ENCODE measurements at places on chromosomes 7 and 10. TPM values are rescaled to one million over a fixed set of nuclear protein-coding genes. Genes with fewer than 3 reads are reported as not detected.

GRCh38 chr10:121418126-121418777 is 180.0 kb downstream of the FGFR2 start:
- DNase-seq, result no peak
- H3K36me3 ChIP-seq, result no peaks in the 10 kb centered on the region
- H3K4me1 ChIP-seq, result no peaks in the 10 kb centered on the region

GRCh38 chr7:7519056-7519455 is 16.6 kb downstream of the COL28A1 start:
- no peaks in the 10 kb centered on the region for H3K36me3 ChIP-seq
- no peaks in the 10 kb centered on the region for H3K27me3 ChIP-seq
- no peaks in the 10 kb centered on the region for H3K4me1 ChIP-seq

DNA sequence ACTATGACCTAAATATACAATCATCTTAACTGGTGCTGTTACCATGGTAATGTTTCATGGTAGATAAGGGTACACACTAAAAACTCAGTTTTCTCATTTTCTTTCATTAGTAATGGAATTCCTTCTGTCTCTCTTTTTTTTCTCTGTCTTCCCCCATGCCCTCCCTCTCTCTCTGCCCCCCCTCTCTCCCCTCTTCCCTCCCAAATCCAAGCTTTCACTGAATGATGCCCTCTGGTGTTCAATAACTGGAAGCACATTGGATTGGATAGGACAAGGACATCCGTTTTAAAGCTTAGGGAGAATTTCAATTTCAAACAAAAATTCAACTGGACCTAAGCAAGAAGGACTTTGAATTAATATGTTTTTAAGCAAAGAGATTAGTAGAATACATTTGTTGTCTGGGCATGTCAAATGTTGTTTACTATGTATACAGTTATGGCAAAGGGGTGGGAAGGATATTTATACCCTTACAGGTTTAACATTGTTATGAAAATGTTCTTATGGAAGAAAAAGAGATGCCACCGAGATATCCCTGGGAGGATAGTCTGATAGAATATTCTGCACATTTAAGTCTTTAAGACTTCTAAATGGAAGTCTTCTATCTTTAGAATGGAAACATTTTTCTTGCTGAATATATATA is 6.1 kb downstream of the CHRM2 start:
- H3K36me3 ChIP-seq, result no peaks in the 10 kb centered on the region
- DNase-seq, result no peak
- H3K27ac ChIP-seq, result no peak overlapping the region
- H3K4me3 ChIP-seq, result no peak overlapping the region
- H3K4me1 ChIP-seq, result no peaks in the 10 kb centered on the region
- no peaks in the 10 kb centered on the region for H3K27me3 ChIP-seq

GRCh38 chr7:16935341-16935735 is 53.6 kb upstream of the AGR3 start:
- no peaks in the 10 kb centered on the region for H3K4me1 ChIP-seq
- H3K27ac ChIP-seq, result no peak overlapping the region
- no peaks in the 10 kb centered on the region for H3K36me3 ChIP-seq
- H3K27me3 ChIP-seq, result no peaks in the 10 kb centered on the region

DNA sequence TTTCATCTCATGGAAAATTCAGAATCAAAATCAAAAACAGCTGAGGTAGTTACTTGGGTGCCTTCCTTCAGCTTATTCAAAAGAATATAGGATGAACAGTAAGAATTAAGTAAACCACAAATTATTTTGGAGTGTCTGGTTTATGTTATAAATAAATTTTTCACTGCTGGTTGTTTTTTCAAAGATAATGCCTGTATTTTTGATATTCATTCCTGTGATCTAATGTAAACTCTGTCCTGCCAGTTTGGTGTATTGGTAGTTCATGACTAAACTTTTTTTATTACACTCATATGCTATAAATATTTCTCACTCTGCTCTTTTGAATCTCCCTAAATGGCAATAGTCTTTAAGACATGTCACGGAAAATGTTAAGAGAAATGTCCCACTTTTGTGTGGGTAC is 11.6 kb upstream of the RAB11FIP2 start:
- H3K4me1 ChIP-seq, result no peaks in the 10 kb centered on the region
- no peaks in the 10 kb centered on the region for H3K36me3 ChIP-seq
- H3K27me3 ChIP-seq, result no peaks in the 10 kb centered on the region
- no peak for DNase-seq
- H3K4me3 ChIP-seq, result no peak overlapping the region
- no peak overlapping the region for H3K27ac ChIP-seq

GRCh38 chr7:25665374-25665773 is 437.1 kb upstream of the NPVF start:
- H3K36me3 ChIP-seq, result no peaks in the 10 kb centered on the region
- DNase-seq, result no peak
- no peaks in the 10 kb centered on the region for H3K4me1 ChIP-seq
- H3K27ac ChIP-seq, result no peak overlapping the region
- H3K27me3 ChIP-seq, result no peaks in the 10 kb centered on the region

GRCh38 chr7:132232406-132232805 is 343.9 kb downstream of the PLXNA4 start:
- H3K36me3 ChIP-seq, result no peaks in the 10 kb centered on the region
- H3K4me1 ChIP-seq, result no peaks in the 10 kb centered on the region
- H3K27ac ChIP-seq, result no peak overlapping the region
- H3K4me3 ChIP-seq, result no peak overlapping the region

DNA sequence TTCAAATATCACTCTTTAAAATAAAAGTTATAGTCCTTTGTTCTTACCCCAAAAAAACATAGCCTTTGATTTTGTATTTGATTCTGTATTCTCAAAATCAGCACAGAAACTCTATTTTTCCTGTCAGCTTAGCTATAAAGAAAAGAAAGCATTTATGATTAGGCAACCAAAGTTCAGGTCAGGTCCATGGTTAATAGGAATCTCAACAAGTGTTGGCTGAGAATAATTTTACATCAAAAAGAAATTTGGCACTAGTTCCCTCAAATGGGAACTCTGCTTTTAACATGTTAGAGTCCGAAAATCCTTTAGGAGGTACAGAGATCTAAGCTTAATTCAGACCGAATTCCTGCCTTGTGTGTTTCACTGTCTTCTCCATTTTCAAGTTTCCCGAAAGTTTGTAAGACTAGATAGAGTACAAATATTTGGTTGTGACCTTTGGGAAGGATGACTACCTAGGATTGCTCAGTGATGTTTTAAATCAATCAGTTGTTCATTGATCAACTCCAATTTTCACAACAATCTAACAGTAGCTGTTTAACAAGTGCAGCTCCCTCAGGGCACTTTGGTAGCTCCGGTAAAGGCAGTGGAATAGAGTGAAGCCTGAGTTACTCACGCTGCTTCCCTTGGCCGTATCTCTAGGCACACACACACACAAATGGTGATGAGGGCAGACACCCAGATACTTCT is 8.8 kb upstream of the ENO4 start:
- no peak overlapping the region for H3K27ac ChIP-seq
- DNase-seq, result no peak
- no peaks in the 10 kb centered on the region for H3K4me1 ChIP-seq
- no peaks in the 10 kb centered on the region for H3K36me3 ChIP-seq

Gene LRRC4
- 11.2 TPM for total RNA-seq

Gene PARD3
- 33.0 TPM for total RNA-seq

Gene AZGP1
- 0.63 TPM for total RNA-seq

Gene OR2A5
- total RNA-seq, result not detected

Gene BHLHA15
- total RNA-seq, result not detected

Gene HECW1
- not detected for total RNA-seq

Gene ZNF212
- total RNA-seq, result 7.8 TPM
